ENCODE measurements at places on chromosomes 2 and 18.

DNA sequence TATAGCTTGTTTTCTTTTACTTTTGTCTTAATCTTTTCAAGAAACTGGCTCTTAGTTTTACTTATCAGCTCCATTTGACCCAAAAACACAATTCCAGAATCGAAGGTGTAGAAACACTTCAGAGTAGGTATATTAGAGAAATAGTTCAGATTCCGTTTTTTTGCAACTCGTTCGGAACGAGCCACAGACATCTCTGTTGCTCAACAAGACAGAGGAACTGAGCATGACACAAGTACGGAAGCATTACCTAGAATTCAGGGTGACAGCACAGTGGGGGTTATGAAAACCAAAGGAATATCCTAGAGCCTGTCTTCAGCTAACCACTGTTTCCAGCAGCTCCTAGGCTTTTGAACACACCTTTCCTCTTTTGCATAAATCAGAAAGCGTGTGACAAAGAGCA is 5.0 kb downstream of the HRH4 start:
- DNase-seq, result no peak

- DNase-seq, result no peak
Observed at GRCh38 chr2:232637866-232638583, 4.6 kb downstream of the EFHD1 start.

DNA sequence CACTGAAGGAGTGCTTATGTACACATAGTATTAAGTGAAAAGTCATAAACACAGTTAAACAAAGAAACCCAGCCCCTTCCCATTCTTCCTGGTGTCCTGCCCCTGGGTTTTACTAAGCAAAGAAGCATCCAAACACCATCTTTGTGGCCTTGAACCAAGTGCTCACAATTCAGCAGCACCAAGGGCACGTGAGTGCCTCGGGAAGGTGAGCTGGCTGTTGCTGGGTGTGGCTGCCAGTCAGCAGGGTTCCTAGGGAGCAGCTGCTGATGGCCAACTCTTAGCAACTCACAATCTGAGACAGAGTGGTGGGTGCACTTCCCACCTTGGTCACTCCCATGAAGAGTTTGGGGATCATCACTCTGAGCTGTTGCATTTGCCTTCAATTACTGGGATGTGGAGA is 97.7 kb upstream of the PGAP1 start:
- DNase-seq, result no peak

- DNase-seq, result no peak
Observed at GRCh38 chr2:148658807-148659722, 14.5 kb downstream of the EPC2 start.

DNA sequence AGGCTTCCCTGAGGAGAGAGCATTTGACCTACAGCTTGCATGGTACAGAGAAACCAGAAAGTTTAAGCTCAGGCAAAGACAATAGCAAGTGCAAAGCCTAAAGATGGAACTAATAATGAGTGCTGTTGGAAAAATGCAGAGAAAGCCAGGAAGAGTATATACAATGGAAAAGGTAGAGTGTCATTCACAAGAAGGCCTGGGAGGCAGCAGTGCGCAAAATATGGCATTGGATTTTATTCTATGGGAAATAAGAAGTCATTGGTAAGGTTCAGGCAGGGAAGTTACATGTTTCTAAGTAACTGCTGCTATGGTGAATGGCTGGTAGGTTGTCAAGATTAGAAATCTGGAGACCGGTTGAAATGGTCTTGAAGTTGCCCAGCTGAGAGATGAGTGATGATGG is 2167.3 kb upstream of the CELF4 start:
- DNase-seq, result no peak

GRCh38 chr18:70332694-70333093 is 43.8 kb downstream of the SOCS6 start:
- no peak for DNase-seq

DNA sequence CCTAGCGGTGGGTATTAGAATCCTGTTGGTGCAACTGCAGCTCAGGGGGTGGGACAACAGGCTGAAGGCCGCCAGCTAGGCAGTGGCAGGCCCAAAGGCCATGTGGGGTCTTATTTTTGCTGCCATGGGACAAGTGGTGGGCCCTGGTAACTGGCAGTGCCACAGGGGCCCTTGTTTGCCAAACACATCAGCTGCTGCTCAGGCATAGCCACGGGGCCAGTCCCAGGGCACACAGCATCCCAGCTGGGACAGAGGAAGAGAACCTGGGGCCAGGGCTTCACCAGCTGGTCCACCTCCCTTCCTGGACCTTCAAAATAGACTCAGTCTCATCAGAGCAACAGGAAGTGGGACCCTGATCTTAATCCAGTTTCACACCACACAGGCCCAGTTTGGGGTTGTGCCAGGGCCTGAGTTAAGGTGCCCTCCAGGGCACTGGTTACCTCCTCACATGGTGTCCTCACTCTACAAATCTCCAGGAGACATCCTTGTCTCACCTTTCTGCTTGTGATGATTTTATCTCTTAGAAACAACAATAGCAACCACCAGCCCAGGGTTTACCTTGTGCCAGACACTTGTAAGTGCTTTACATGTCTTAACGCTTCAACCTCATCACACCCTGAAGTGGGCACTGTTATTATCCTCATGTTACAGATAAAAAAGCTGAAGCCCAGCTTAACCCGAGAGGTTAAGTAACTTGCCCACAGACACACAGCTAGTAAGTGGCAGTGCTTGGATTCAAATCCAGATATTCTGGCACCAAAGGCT is 98.5 kb downstream of the GYPC start:
- DNase-seq, result no peak

DNA sequence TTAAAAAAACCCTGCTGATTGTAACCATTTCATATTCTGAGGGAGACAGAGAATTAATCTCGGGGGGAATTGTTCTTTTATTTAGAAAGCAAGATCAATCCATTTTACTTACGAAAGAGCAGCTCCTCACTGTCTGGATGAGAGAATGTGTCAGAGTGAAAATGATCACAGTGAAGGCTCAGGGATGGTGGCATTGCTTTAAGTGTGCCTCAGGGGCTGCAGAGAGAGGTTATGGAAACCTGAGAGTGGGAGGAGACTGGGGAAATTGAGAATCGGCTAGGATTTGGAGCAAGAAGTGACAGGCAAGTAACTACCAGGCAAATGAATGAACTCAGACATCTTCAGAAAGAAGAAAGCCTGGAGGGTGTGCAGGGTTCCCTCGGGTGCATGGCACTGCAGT is 34.2 kb downstream of the MRPL35 start:
- no peak for DNase-seq

DNA sequence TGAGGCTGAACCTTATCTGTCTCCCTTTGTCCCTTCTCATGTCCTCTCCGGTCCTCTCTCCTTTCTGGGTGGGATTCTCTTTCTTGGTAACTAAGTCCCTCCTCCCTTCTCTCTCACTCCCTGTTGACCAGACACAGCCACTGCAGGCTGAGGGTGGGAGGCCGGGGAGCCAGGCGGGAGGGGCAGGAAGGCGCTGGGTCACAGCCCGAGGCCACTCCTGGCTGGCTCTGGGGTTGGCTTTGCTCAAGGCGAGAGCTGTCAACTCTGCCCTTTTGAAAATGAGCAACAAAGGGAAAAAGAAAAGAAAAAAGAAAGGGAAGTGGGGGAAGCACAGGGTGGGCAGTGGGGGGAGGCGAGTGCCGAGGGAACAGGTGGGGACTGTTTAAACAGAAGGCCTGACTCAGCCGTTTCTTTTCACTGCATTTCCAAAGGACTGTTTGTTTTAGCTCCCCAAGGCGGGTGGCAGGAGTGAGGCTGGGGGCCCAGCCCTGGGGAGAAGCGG is 70.5 kb upstream of the IGFBP5 start:
- no peak for DNase-seq

DNA sequence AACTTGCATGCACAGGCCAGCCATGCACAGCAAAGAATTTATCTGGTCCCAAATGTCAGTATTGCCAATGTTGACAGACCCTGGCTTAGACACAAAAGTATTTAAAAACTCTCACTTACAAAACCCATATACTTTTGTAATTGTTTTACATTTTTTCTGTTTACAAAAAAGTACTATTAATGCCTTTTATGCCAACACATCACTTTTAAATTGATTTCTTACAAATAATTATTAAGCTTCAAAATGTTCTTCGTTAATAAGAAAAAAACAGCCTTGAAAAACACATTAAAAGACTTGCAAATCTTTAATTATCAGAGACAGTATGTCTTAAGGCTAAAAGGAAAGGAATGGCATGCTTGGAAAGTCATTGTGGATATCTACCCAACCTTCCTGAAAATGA is 181.3 kb upstream of the TWIST2 start:
- no peak for DNase-seq

- DNase-seq, result no peak
Observed at GRCh38 chr18:7066965-7067555, 50.5 kb downstream of the LAMA1 start.

GRCh38 chr2:239209783-239210182 is 191.0 kb downstream of the HDAC4 start:
- no peak for DNase-seq

DNA sequence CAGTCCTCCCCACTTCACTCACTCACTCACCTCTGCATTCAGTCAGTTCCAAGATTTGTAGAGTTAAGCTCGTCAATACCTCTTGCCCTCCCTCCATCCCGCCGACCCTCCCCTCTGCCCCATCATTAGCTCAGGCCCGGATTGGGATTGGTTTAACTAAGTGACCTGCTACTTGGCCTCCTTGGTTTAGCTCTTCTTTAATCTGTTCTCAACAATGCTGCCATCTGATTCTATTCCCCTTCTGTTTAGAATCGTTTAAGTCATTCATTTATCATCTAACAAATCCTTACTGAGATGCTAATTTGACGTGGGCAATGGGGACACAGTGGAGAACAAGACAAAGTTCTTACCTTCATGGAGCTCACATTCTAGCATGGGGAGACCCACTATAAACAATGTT is 204.6 kb downstream of the MTX2 start:
- no peak for DNase-seq

GRCh38 chr2:26578581-26578980 is 62.6 kb downstream of the CIB4 start:
- no peak for DNase-seq

DNA sequence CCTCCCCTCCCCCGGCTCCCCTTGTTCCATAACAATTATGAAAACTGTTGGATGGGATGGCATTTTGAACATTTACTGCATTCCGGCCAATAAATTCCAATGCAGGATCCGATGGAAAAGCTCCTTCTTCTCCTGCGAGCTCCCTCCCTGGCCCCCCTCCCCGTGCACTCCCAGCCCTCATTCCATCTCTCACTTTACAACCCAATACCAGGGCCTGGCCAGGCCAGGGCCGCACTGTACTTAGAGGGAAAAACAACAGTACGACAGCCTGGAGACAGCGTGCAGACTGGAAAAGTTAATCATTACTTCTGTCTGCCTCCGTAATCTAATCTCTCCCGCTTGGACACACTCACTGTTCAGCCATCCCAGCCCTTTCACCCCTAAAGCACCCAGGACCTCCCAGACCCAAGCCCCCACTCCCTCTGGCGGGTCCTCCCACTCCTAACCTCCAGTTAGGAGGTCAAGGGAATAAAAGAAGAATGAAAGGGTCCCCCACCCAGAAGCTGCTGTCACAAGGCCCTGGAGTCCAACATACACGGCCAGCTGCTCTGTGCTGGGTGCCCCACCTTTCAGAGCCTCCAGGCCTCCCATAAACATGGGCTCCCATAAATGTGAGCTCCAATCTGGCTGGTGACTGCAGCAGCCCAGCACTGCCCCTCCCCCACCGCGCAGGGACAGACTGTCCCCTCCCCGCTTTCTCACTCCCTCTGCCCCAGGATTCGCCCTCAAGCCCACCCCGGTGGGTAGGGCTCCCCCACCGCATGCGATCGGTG is 20.6 kb downstream of the SMAD7 start:
- no peak for DNase-seq

GRCh38 chr2:203122317-203122986 is 107.8 kb downstream of the NBEAL1 start:
- no peak for DNase-seq

- DNase-seq, result no peak
Observed at GRCh38 chr2:160109243-160109642, 46.8 kb upstream of the PLA2R1 start.

DNA sequence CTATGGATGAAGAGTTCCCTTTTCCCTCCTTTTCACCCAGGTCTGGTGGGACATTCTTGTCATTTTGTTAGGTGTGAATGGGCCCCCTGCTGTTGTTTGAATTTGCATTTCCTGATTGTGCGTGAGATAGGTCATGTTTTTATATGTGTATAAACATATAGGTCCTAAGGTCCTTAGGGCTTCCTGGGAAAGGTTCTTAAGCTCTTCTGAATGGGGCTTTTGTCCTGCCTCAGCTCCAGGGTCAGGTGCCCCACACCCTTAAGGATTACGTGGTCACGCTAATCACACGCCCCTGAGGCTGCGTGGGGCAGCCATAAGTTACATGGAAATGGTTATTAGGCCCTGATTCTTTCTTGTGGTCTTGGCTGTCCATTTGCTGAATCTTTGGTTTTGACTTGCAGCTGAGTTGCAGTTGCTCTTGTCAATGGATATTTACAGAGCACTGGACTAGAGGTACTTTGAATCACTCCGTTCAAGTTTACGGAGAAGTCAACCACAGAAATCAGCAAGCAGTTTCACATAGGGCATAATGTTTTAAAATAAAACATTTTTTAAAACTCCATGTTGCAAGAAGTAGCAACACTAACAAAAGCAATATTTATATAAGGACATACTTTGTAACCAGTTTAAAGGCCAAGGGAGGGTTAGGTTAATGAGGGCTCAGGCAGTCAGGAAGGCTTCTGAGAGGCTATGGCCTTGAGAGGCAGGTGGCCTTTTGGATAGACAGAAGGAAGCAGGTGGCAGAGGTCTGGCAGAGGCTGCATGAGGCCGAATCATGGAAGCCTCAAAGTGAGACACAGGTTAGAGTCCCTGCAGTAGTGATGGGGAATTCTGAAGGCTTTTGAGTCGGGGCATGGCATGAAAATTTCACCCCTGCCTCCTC is 24.2 kb downstream of the LIPG start:
- DNase-seq, result no peak

DNA sequence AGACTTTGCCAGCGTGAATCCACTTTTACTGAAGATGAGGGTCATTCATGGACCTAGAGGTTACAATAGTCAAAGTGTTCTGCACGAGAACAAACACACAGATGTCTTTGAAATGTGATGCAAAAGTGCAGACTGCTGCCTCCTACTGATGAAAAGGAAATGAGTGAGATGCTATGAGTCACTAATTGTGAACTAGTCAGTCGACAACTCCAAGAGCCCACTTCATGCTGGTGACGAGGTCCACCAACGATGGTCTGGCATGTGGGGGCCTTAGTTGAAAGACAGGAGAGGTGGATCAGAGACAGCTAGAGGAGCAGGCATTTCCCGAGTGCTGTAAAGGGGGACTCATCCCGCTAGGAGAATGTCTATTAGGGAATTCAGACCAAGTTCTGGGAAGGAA is 17.1 kb upstream of the ZNF236 start:
- DNase-seq, result no peak

DNA sequence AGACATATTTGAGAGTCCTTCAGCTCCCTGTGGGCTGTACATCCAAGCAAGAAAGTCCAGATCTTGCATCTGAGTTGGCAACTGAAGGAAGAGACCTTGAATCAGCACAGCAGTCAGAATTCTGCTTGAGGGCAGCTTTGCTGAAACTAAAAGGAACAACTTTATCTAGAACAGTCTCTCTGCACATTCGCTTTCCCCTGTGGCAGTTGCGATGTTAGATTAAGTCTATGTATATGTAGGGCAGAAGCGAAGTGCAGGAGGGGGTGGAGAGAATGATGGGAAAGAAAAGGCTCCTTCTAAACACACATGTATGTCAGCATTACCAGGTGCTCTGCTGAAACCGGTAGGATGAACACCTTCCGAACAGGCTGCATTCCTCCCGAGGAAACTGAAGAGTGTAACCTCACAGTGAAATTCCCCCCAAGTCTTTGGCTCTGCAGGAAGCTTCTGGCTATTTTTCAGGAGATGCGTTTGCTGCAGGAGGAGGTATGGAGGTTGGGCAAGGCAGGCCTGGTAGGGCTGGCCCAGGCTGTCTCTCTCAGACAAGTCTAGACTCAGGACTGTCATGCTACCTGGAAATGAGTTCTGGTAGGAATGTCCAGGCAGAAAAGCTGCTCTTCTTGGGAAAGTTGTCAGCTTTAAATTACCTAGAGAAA is 70.0 kb upstream of the ATL2 start:
- no peak for DNase-seq

Data from esophagus squamous epithelium (tissue), 5 donors.